ENCODE measurements at places on chromosomes 6 and 20.

DNA sequence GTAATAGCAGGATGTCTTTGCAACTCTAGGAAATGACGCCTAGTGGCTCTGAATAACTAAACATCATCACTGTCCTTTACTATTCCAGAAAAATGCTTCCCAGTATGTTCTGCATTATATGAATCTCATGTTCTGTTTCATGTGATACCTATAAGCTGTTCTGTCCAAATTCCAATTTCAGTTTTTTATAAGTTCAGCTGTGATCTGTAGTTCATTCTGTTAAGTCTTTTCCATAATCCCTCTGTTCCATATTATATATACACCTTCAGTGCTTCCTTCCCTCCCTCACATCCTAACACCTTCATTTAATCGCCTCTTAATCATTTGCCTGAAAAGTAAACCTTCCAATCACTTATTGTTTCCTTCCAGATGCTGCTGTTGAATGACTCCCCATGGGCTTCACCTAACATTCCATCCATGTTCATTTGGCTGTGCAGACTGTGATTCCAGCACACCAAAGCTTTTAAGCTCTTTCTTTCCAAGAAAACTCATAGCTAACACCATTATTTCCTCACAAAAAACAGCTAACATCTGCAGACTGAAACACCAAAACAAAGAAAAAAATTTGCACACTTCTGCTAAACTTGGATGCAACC is 18.6 kb downstream of the HMGCLL1 start:
- DNase-seq = no peak

GRCh38 chr6:125884634-125885371 is 71.8 kb upstream of the HINT3 start:
- no peak for DNase-seq

GRCh38 chr6:14713008-14713960 is 532.6 kb upstream of the JARID2 start:
- no peak for DNase-seq

- DNase-seq = no peak
Measured at GRCh38 chr20:2330090-2330695, 34.4 kb downstream of the TGM3 start.

- no peak for DNase-seq
Measured at GRCh38 chr6:11608600-11609323, 71.2 kb downstream of the TMEM170B start.

- DNase-seq = no peak
Measured at GRCh38 chr6:116767715-116768114, 2.2 kb upstream of the FAM162B start.

GRCh38 chr20:35264755-35265154 is 13.2 kb downstream of the MMP24OS start:
- no peak for DNase-seq
